ENCODE measurements at places on chromosomes 16 and 17. TPM values are rescaled to one million over a fixed set of nuclear protein-coding genes. Genes with fewer than 3 reads are reported as not detected.

The TENT4B gene
- total RNA-seq, result 8.7 TPM

The ABCA5 gene
- 13.7 TPM for total RNA-seq

The CCDC200 gene
- not detected for total RNA-seq

The RASD1 gene
- total RNA-seq, result 3.8 TPM

The CLEC3A gene
- total RNA-seq, result not detected

The HOXB13 gene
- not detected for total RNA-seq

The CCDC154 gene
- 0.05 TPM for total RNA-seq

The DNAJA3 gene
- 54.0 TPM for total RNA-seq

The CTRB2 gene
- total RNA-seq, result not detected

The CD300A gene
- not detected for total RNA-seq

The CACNG5 gene
- total RNA-seq, result not detected

The PRKAR1A gene
- 206 TPM for total RNA-seq

The TMED6 gene
- not detected for total RNA-seq

The USP43 gene
- 0.10 TPM for total RNA-seq

The BRIP1 gene
- total RNA-seq, result 7.3 TPM

The KRTAP1-1 gene
- total RNA-seq, result not detected

The IGFALS gene
- total RNA-seq, result not detected

The FOXN1 gene
- total RNA-seq, result not detected

The GNGT2 gene
- 2.8 TPM for total RNA-seq

The CDH8 gene
- total RNA-seq, result not detected

The LRRC36 gene
- total RNA-seq, result 0.40 TPM

The ZFPM1 gene
- 0.93 TPM for total RNA-seq

The INCA1 gene
- total RNA-seq, result not detected

The PRR35 gene
- not detected for total RNA-seq

The MYADML2 gene
- total RNA-seq, result not detected

The IRX3 gene
- total RNA-seq, result 0.20 TPM

The SBK1 gene
- total RNA-seq, result 0.10 TPM

The VMP1 gene
- 115 TPM for total RNA-seq

The CRYBA1 gene
- total RNA-seq, result not detected

The WFDC1 gene
- total RNA-seq, result not detected

The LGALS9C gene
- not detected for total RNA-seq

The SPNS2 gene
- 69.0 TPM for total RNA-seq
